Hindlimb muscle (tissue), 1 donor: ENCODE measurements at places on chromosomes 4 and X.
A peak's percentile ranks its signal among the peaks of the same experiment; 100 is the strongest.

DNA sequence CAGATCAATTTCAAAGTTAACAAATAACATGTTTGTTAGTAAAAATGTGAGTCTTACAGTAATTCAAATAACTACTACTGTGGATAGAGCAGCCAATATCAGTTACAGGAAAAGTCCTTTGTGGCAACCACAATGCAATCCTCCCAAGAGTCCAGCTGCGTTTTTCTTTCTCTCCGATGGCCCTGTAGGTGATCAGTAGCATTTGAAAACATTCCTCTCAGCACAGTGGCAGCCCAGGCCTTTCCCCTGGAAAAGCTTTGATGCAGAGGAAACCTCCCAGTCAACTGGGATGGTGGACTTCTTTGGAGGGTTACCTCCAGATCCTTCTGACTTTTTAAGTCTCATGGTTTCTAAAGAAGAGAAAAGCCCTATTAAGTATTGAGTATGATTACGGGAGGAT is 18.0 kb upstream of the PDZD4 start:
- no peak for DNase-seq

DNA sequence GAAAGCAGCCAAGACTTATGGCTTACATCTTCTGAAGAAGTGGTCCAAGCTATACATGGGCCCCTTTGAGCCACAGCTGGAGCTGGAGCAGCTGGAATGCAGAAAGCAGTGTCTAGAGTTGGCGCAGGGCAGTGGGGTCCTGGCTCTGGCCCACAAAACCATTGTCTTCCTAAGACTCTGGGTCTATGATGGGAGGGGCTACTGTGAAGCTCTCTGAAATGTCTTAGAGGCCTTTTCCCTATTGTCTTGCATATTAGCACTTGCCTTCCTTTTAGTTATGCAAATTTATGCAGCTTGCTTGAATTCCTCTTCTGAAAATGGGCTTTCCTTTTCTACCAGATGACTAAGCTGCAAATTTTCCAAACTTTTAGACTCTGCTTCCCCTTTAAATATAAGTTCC is 15.3 kb downstream of the NPY1R start:
- no peak for DNase-seq

DNA sequence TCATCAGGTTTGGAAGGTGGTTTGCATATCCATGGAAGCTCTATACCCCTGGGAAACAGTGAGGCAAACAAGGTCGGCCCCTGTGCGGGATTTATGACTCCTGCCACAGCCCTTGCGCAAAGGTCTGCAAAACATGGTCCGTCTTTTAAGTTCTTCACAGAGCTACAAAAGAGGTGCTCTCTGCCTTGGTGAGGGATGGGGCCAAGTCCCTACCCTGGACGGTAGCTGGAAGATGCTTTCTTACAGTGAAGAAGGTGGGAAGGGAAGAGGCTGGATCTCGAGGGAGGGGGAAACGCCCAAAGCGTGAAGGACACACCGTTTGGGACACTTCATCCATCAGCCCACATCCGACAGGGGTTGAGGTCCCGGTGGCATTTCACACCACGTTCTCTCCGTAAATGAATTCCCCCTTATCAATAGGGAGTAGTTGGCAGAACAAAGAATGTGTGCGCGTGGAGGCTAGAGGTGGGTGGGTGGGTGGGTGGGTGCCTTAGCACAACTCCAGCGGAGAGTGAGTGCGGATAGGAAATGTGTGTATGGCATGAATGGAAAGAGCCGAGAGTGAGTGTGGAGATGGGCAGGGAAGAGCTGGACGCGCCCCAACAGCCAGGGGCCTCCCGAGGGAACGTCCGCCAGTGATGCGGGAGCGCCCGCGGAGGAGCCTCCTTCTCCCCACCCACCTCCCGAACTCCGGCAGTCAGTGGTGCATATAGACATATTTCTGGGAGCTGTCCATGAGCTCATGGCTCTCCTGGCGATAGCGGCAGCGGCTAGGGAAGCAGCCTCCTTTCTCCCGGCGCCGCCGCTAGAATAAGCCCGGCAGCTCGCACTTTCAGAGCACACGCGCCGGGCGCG is 68.3 kb downstream of the LARP7 start:
- DNase-seq = peak; percentile 40

GRCh38 chr4:46975812-46976553 is 17.4 kb downstream of the GABRA4 start:
- DNase-seq = no peak

GRCh38 chr4:143099693-143100092 is 85.0 kb upstream of the USP38 start:
- DNase-seq = no peak

DNA sequence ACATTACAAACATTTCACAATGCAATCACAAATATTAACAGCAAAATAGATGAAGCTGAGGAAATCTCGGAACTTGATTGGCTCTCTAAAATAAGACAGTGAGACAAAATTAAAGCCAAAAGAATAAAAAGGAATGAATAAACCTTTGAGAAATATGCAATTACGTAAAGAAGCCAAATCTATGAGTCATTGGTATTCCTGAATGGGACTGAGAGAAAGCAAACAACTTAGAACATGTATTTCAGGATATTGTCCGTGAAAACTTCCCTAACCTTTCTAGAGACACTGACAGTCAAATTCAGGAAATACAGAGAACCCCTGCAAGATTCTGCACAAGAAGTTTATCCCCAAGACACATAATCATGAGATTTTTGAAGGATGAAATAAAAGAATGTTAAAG is 48.4 kb upstream of the SPANXN2 start:
- DNase-seq = no peak

DNA sequence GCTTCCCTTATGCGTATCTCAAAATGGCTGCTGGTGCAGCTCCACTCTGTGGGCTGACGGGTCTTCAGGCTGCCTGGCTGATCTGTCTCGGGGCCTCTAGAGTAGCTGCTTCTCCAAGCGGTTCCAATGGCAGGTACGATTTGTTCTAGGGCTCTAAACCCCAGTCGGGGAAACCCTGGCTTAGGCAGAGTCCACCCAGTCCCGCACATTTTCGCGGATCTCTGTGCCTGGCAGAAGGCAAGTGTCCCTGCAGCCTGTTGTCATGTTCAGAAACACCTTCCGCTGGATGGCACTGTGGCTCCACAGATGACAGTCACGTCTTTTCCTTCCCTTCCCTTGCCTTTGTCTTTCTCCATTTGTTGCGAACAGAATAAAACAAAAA is 54.4 kb downstream of the NBDY start:
- DNase-seq = no peak

DNA sequence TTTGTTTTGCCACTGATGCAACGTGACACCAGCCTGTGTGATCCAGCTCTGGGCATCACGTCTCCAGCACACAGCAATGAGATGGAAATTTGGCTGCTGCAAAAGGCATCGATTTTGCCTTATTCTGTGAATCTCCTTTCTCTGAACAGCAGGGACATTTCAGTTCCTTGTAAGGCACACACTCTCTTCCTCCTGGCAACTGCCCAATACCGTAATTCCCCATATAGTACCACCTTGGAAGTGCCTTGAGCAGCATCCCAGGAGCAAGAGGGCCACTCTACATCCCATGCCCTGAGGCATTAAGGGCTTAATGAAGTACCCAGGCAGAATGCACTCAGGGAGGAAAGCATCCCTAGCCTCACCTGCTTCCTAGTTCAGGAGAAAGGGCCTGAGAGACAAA is 10.5 kb upstream of the MAMLD1 start:
- DNase-seq = no peak

- no peak for DNase-seq
Measured at GRCh38 chr4:147899512-147899911, 167.6 kb downstream of the ARHGAP10 start.

DNA sequence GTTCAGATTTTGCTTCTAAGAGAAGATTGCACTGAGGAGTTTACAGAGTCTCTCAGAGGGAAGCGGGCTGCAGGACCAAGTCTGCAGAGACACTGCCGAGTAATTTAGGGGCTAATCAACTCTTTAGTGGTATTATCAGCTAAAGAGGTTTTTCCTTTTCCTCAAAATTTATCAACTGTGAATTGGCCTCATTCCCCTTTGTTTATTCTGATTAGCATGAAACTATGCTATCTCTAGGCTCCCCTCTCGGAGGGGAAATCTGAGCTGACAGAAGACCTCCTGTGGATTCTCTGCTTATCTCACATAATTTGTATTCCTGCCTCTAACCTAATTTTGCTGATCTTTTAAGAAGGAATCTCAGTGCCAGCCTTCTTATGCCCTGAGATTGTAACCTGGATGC is 201.0 kb downstream of the DCTD start:
- DNase-seq = no peak

- DNase-seq = no peak
Measured at GRCh38 chr4:96986816-96987215, 1146.9 kb downstream of the PDHA2 start.

DNA sequence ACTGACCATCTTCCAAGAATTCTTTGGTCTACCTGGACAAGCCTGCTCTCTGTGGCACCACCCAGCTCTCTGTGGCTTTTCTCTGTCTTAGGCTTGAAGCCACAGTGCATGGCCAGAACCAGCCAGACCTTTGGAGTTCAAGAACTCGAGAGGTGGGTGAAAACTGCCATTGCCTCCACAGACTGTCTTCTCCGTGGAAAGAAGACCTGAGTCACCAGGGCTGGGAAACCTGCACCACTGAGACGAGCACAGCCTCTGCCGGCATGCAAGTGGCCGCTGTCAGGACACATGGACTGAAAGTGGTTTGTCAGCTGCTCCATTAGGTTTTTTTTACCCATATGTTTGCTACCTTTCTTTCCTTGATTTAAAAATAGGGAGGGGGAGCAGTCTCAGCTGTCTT is 74.5 kb downstream of the MGST2 start:
- no peak for DNase-seq

DNA sequence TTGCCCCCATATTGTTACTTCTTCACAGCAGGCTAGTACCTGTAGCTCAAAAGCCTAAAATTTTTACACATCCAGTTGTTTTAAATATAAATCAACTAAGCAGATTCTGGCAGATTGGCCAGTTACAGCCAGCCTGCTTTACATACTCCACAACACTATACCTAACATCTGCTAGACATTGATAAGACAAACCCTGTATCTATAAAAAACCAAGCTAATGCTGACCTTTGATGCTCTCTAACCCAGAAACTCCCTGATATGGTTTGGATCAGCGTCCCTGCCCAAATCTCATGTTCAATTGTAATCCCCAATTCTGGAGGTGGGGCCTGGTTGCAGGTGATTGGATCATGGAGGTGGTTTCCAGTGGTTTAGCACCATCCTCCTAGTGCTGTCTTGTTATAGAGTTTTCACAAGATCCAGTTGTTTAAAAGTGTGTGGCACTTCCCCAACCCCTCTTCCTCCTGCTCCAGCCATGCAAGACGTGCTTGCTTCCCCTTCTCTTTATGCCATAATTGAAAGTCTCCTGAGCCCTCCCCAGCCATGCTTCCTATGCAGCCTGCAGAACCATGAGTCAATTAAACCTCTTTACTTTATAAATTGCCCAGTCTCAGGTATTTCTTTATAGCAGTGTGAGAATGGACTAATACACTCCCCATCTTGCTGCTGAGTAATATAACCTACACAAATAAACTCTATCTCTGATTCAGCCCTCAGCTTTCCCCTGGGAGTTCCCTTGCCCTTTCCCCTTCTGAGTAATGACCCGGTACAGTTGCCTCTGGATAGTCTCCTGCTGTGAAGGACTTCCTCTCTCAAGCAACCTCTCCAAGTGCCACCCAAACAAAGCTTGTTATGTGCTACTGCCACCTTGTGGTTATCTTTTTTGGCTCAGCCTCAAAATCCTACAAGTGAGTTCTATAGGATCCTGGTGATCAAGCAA is 39.6 kb downstream of the ZCCHC13 start:
- DNase-seq = peak; percentile 8

GRCh38 chr4:176800891-176801534 is 8.3 kb upstream of the VEGFC start:
- no peak for DNase-seq

GRCh38 chrX:40434443-40434842 is 146.3 kb upstream of the ATP6AP2 start:
- DNase-seq = no peak

DNA sequence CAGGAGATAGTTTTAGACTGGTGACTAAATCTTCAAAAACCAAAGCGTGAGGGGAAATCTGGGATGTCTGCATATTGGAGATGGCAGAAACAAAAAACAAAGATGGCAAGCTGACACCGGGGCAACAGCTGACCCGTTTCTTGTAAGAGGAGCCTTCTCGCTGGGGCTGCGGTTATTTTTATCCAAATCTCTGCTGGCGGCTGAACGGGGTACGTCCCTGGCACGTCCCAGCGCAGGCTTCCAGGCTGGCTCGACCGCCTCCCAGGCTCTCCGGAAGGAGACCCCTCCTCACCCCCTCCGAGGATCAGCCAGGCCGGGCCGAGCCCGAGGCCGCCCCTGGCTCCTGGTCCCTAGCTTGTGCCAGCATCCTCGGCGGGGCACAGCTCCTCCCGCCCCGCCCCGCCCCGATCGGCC is 403 bp downstream of the SGCB start:
- DNase-seq = peak; percentile 68
